Stimulated activated CD4-positive, alpha-beta T cell treated with anti-CD3 and anti-CD28 coated beads, Interleukin-1b, Interleukin-23, amount 100 ng/mL, for 24 hours (primary cell): ENCODE measurements at places on chromosomes 13 and 19.
A peak's percentile ranks its signal among the peaks of the same experiment; 100 is the strongest.

DNA sequence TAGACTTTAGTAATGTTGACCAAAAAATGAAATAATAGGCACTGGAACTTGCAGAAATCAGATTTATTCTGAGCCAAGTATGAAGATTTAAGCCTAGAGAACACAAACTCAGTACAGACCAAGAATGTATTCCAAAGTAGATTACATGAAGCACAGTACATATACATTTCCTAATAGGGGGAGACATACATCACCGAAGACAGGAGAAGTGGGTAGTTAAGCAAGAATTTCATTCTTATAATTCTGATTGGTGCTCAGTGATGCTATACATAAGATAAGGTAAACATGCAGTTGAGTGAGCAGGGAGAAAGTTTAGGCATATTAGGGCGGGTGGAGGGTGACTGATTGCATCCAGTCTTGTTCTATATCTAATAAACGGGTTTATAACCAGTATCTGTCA lies 2218.8 kb downstream of the PCDH9 start:
- DNase-seq = no peak

DNA sequence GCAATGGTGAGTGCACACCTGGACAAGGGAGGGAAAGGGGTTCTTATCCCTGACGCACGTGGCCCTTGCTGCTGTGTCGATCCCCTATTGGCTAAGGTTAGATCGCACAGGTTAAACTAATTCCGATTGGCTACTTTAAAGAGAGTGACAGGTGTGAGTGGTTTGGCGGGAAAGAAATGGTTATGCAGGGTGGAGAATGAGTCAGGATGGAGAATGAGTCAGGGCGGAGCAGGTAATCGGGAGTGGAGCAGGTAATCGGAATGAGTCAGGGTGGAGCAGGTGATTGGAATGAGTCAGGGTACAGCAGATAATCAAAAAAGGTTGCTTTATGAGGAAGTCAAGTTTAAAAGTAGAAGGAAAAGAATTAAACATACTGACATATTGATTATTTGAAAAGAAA lies 24.4 kb upstream of the SIAH3 start:
- DNase-seq = no peak

- no peak for DNase-seq
Observed at GRCh38 chr19:288911-289310, 2.3 kb downstream of the PLPP2 start.

DNA sequence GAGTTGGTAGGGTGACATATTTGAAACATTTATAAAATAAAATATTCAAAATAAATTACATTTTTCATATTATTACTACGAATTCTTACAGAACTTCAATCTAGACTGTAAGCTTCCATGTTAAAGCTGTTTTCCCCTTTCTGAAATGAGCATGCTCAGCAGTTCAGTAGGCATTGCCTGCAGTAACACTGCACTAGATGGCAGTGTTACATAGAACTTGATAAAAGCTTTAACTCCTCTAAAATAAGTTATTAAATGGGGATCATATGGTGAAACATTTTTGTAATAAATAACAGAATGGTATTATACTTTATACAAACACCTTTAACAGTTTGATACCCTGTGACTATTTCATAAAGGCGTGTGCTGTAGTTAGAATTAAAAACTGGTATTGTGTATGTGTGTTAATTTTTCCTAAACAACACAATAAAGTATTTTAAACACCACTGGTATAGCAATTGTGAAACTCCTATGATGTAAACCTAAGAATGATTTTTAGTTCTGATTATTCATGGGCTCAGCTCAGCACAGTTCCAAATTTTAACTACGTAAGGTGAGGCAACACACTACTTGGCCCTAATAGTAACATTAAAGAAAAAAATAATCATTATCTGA lies 11.6 kb upstream of the GPR18 start:
- no peak for DNase-seq

DNA sequence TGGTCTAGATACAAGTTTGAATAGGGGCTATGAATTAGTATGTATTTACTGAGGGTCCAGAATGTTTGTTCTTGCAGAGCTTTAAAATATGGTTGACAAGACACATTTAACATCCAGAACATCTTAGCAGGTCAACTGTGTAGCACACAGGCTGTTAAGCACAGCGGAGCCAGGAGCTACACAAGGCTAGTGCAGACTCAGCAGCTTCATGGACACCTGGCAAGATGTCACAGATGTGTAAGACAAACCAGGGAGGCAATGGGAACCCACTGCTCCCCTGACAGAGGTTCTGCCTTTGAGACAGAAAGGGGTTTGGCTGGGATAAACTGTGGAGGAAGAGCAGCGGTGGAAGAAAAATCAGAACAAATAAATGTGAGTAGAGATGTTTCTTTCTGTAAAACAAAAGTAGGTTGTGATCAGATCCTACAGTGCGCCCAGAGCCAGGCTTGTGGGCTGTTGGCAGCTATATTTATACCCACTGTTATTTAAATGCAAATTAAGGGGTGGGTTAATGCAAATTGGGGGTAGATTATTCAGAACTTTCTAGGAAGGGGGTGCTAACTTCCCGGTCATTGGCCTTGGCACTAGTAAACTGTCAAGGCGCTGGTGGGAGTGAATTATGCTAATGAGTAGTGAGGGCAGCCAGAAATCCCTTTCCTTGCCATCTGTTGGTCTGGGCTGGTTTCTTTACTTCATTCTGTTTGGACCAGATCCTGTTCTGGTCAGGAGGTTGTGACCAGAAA lies 33.0 kb downstream of the MIPEP start:
- DNase-seq = no peak

GRCh38 chr13:73759434-73759833 lies 374.8 kb downstream of the KLF12 start:
- DNase-seq = no peak

DNA sequence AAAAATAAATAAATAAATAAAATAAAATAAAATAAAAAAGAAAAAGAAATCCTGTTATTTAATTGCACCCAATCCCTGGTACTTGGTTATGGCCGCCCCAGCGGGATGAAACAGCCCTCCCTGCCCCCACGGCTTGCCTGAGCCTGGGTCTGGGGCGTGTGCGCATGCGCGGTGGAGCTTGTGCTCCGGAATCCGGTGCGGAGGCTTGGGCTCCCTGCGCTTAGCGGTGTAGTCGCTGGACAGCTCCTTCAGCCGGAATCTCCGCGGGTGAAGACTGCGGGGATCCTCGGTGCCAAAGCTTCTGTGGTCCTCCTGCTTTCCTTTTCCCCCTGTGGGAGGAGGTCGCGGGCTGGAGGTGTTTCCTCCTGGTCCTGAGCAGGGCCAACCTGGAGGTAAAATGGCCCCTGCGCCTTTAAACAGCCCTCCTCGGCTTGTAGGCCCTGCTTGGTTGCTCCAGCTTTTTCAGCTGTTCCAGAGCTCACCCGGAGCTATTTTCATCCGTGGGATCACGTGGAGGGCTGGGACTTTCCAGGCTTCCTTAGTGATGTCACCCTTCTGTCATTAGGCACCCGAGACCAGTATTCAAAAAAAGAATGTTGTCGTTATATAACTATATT lies at the start of gene PLA2G4C:
PLA2G4C (minus strand) TSS at position 468 of the 617 bp plus-strand sequence. CDS start 4,288 bp downstream, outside the sequence.
- peak; percentile 81 for DNase-seq

- no peak for DNase-seq
Observed at GRCh38 chr13:57991041-57991440, 359.5 kb downstream of the PCDH17 start.

- no peak for DNase-seq
Observed at GRCh38 chr13:103531278-103531677, 465.1 kb upstream of the SLC10A2 start.

DNA sequence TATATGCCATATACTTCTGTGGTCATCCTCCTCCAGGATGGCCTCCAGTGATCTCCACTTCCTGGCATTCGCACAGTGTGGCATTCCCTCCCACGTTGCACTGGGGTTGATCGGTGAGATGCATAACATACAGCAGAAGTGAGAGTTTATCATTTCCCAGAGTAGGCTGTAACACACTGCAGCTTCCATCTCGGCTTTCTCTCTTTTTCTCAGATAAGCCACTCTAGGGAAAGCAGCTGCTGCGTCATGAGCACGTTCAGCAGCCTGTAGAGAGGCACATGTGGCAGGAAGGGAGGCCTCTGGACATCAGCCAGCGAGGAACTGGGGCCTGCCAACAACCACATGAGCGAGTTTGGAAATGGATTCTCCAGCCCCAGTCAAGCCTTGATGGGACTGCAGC lies 807.1 kb downstream of the DIAPH3 start:
- DNase-seq = no peak

- no peak for DNase-seq
Observed at GRCh38 chr13:23898101-23898500, 799 bp upstream of the C1QTNF9B start.

DNA sequence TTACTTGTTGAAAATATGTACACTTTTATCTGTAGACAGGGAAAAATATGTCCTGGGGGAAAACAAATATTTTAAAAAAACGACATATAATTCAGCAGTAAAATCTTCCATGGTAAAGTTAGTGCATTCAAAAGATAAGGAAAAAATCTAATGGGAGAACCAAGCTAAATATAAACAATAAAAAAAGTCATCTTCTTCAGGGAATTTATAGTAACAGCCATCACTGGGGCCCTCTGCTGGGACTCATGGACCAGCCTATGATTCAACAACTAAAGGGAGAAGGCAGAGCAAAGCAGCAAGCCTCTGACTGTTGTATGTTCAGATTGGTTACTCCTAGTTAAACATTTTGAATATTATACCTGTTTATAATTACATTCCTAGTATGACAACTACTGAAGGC lies 93.0 kb downstream of the ITGBL1 start:
- DNase-seq = no peak

GRCh38 chr13:36829753-36830152 lies 10.7 kb downstream of the RFXAP start:
- DNase-seq = no peak

DNA sequence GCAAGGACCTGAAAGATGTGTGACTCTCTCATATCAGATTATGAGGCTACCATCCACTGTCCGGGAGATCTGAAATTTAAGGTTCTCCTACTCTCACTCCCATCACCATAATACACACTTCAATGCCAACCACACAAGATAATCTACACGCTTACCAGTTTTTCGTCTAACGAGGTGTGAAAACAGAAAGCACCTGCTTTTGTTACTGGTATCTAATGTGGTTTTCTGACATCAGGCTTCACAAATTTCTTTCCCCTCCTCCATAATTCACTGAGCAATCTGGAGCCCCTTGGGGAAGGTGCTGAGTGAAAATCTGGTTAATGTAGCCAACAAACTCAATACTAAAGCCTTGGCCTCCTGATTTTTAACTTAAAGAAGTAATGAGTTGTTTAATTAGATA lies 10.1 kb upstream of the LRCH1 start:
- DNase-seq = no peak

- no peak for DNase-seq
Observed at GRCh38 chr13:21147827-21148226, 28.5 kb downstream of the SKA3 start.

GRCh38 chr13:66459143-66459542 lies 771.0 kb downstream of the PCDH9 start:
- no peak for DNase-seq

GRCh38 chr13:42021851-42022250 lies 26.6 kb upstream of the DGKH start:
- no peak for DNase-seq

GRCh38 chr19:16463991-16464575 lies 7.7 kb downstream of the EPS15L1 start:
- DNase-seq = no peak

- DNase-seq = no peak
Observed at GRCh38 chr19:29029268-29029958, 183.5 kb downstream of the UQCRFS1 start.

- DNase-seq = no peak
Observed at GRCh38 chr13:83344518-83344917, 537.8 kb downstream of the SLITRK1 start.

GRCh38 chr13:59770451-59770850 lies 393.3 kb downstream of the DIAPH3 start:
- DNase-seq = no peak

- DNase-seq = no peak
Observed at GRCh38 chr13:41306271-41307145, 4.6 kb upstream of the NAA16 start.

GRCh38 chr19:33220735-33221134 lies 4.9 kb downstream of the SLC7A10 start:
- DNase-seq = no peak

DNA sequence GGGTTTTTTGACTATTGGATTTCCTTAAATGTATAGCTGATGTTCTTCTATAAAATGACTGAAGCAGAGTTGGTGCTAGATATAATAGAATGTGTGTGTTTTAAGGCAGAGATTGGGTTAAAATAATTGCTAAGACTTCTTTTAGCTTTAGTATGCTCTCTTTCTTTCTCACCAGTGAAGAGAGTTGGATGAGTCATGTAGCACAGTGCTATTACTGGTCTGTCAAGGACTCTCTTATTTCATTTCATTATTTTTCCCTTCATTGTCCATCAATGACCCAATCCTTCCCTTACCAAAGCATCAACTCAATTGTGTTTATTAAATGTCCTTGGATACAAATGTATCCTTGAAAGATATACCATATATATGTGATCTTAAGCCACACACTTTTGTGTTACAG lies 268.9 kb downstream of the IRS2 start:
- no peak for DNase-seq

DNA sequence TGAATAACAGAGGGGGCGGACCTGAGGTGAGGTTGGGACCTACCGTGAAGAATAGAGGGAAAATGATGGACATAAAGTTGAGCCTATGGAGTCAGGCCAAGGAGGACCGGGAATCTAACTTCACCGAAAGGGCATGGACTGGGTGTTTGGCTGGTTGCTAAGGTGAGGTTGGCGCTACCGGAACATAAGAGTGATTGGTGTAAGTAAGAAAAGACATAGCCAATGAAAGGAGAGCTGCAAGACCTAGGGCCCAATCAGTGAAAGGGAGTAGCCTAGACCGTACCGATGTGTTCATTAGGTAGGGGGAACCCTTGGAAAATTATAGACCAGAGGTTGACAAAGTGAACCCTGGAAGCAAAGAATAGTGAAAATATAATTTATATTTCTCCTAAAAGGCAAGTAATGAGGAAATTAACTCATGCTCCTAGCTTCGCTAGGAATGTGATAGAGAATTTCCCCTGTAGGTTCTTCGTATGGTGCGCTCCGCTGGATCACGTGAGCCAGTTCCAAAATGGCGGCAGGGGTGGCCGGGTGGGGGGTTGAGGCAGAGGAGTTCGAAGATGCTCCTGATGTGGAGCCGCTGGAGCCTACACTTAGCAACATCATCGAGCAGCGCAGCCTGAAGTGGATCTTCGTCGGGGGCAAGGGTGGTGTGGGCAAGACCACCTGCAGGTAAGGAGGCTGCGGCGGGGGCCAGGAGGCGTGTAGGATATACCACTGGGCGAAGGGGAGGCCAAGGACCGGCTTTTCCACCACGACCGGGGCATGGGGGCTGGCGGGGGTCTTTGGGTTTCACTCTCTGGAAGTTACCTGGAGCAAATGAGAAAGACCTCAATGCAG lies at the start of gene GET3:
GET3 (plus strand) TSS at position 503 of the 840 bp plus-strand sequence; CDS start at position 512, 9 bp downstream.
- peak; percentile 59 for DNase-seq

DNA sequence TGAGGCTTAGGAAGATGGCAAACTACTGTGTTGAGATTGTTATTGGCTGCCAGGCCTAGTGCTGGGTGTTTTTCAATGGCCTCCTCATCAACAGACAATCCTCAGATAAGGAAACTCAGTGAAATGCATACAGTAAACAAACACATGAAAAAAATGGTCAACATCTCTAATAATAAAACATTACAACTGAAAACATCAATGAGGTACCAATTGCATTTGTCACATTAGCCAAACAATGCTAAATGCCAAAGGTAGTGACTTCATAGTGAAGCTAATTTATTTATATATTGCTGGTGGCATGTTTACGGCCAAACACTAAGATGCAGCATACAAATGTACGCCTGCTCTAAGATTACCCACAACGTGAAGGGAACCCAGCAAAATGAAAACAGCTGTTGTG lies 224.0 kb upstream of the UBL3 start:
- DNase-seq = no peak
